RKO (cell line): ENCODE measurements at places on chromosomes 6 and 20.

GRCh38 chr6:6284221-6284966 is 36.1 kb downstream of the F13A1 start:
- no peak for DNase-seq

DNA sequence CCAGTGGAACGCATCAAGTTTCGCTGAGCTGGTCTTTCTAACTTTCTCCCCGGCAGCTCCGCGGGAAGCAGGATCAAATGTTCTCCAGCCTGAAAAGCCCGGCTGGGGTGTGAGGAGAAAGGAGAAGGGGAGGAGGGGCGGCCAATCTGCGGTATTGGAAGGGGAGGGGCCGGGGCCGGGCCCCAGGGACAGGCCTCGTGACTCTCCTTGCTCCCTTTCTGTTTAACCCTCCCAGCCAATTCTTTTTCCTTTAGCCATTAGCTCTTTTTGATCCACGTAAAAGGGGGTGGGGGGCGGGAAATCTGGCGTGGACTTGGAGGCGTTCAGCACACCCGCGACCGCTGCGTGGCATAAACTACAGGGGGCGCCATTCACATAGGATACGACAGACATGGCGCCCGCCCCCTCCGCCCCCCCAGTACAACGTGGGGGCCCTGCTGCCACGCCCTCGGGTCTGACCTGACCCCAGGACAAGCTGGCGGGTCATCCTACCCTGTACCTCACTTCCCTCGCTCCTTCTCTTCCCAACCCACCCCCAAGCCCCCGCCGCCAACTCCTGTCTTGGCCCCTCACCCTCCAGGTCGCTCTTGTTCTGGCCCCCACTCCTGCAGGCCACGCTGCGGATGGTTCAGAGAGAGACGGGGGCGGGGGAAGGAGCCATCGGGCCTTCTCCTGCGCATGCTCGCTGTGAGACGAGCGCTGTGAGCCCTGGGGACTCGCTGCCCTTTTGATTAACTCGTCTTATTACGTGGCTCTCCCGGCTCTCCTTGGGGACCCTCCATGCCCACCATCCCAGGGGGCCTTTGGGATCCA is 7.8 kb upstream of the MDGA1 start:
- DNase-seq: no peak

DNA sequence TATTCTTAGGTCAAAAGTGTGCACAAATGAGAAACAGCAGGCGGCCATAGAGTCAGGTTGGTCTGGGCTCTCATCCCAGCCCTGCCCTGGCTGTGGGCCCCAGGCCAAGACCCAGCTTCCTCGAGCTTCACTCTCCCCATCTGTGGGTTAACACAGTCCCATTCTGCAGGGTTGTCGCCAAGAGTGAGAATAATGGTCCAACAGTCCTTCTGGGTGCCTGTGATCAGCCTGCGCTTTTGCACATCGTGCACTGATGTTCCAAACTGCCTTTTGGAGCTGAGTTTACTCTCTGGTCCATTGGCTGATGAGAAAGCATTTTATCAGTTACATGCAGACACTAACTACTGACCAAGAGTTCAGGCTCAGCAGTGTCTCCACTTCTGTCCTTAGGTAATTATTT is 82.6 kb downstream of the INSM1 start:
- no peak for DNase-seq

DNA sequence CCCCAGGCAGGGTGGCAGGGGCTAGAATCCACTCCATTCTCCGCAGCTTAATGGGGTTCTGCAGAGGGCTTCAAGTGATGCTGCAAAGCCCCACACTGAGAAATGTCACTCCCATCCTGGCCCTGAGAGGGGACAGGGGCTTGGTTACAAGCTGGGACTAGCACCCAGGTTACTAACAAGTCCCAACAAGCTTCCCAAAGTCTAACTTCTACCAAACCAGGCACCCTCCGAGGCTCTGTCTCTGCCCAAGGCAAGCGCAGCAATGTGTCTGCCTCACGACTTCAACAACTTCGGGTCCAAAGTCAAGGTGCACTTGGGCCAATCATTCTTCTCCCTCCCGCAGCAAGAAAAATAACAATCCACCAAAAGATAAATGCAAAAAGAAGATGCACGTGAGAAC is 45.6 kb downstream of the NFATC2 start:
- no peak for DNase-seq

GRCh38 chr6:104957301-104958177 is 632 bp downstream of the LIN28B start:
- DNase-seq: no peak

- no peak for DNase-seq
Measured at GRCh38 chr6:15476631-15477380, 186.0 kb downstream of the DTNBP1 start.

- no peak for DNase-seq
Measured at GRCh38 chr6:31836047-31836473, 8.5 kb downstream of the HSPA1B start.
